B cell (primary cell): ENCODE measurements at places on chromosomes 12 and 14. TPM values are rescaled to one million over a fixed set of nuclear protein-coding genes. Genes with fewer than 3 reads are reported as not detected.
A peak's percentile ranks its signal among the peaks of the same experiment; 100 is the strongest.

CRACR2A gene
- total RNA-seq: 26.1 and 26.8 TPM in 2 replicates

GALNT8 gene
- 1.3 and 1.6 TPM in 2 replicates for total RNA-seq

SETD1B gene
- 60.6 and 61.4 TPM in 2 replicates for total RNA-seq

SLC25A47 gene
- not detected in 2 replicates for total RNA-seq

TMEM253 gene
- not detected in 2 replicates for total RNA-seq

OTUB2 gene
- total RNA-seq: 0.17 and 0.19 TPM in 2 replicates

ANKS1B gene
- not detected in 2 replicates for total RNA-seq

MIPOL1 gene
- total RNA-seq: 0.07 and 0.17 TPM in 2 replicates

RTL1 gene
- total RNA-seq: not detected in 2 replicates

PDZRN4 gene
- not detected in 2 replicates for total RNA-seq

ADAM20 gene
- total RNA-seq: 2.3 and 2.7 TPM in 2 replicates

CLEC4A gene
- 1.6 and 3.2 TPM in 2 replicates for total RNA-seq

PLEKHG7 gene
- 23.2 and 26.7 TPM in 2 replicates for total RNA-seq

OR11H6 gene
- not detected in 2 replicates for total RNA-seq

BTG1 gene
- 733 and 790 TPM in 2 replicates for total RNA-seq

DNA sequence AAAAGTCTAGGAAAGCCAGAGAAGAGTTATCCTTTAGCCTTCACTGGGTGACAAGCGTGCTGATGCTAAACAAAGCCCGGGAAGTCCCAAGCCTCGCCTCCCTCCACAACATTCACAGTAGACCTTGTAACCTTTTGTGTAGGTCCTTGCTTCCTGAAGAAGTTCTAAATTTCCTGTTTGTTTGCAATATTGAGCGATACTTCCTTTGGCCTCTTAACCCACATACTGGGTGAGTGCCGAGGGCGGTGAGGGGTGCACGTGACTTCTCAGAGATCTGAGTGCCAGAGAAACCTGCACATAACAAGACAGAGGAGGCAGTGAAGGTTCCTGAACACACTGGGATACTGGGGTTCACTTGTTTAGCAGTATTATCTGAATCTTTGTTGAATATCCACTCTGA, 134.3 kb downstream of the PLXNC1 start:
- no peaks in the 10 kb centered on the region for H3K27me3 ChIP-seq
- H3K36me3 ChIP-seq: peaks cover 1% of the 10 kb centered on the region
- DNase-seq: no peak
- peak overlapping the region; percentile 1 for H3K27ac ChIP-seq

DNA sequence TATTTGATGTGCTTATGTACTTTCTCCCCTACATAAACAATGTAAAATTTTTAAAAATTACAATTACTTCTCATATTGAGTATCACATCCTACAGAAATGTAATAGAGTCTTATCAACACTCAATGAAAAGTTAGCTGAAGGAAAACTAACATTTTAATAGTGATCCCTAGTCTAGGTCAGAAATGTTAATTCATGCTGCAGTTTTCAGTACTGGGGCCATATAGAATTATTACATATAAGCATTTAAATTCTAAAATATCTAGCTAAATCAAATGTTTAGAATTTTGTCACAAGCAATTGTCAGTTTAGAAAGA, 37.8 kb downstream of the SLC6A15 start:
- no peaks in the 10 kb centered on the region for H3K36me3 ChIP-seq
- H3K4me3 ChIP-seq: no peak overlapping the region
- no peaks in the 10 kb centered on the region for H3K27me3 ChIP-seq
- H3K27ac ChIP-seq: no peak overlapping the region
- H3K4me1 ChIP-seq: no peaks in the 10 kb centered on the region

DNA sequence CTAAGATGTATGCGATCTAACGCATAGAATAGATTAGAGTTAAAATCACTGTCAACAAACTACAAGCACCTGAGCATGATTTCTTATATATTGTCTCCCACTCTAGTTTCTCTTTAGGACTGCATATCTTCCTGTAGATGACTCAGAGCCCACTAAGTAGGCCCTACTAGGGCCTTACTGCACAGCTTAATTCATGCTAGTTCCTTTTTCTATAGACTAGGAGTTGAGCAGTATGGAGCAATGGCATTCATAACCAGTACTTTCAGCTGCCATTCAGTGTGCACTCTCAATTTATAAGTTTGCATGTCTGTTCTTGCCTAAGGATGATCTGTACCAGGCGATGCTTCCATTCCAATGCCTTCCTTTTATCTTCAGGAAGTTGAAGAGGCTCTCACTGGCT, 103.5 kb downstream of the METTL25 start:
- no peaks in the 10 kb centered on the region for H3K4me1 ChIP-seq
- peaks cover 3% of the 10 kb centered on the region for H3K36me3 ChIP-seq
- H3K4me3 ChIP-seq: no peak overlapping the region
- H3K27ac ChIP-seq: no peak overlapping the region

GRCh38 chr14:89750908-89751392, 203.6 kb downstream of the EFCAB11 start:
- no peaks in the 10 kb centered on the region for H3K36me3 ChIP-seq
- no peak for DNase-seq
- H3K27me3 ChIP-seq: no peaks in the 10 kb centered on the region
- H3K27ac ChIP-seq: no peak overlapping the region

- H3K4me3 ChIP-seq: no peak overlapping the region
- no peak overlapping the region for H3K27ac ChIP-seq
- H3K27me3 ChIP-seq: no peaks in the 10 kb centered on the region
- H3K36me3 ChIP-seq: no peaks in the 10 kb centered on the region
- no peak for DNase-seq
- peaks cover 5% of the 10 kb centered on the region for H3K4me1 ChIP-seq
Observed at GRCh38 chr12:24535334-24536069, 413.4 kb downstream of the BCAT1 start.

GRCh38 chr12:123120452-123121166, 30.3 kb downstream of the PITPNM2 start:
- peaks cover 42% of the 10 kb centered on the region for H3K4me1 ChIP-seq
- no peaks in the 10 kb centered on the region for H3K27me3 ChIP-seq
- no peak overlapping the region for H3K4me3 ChIP-seq
- H3K36me3 ChIP-seq: no peaks in the 10 kb centered on the region

GRCh38 chr12:104865080-104865479, 93.0 kb downstream of the SLC41A2 start:
- H3K27ac ChIP-seq: no peak overlapping the region
- H3K4me1 ChIP-seq: no peaks in the 10 kb centered on the region
- H3K27me3 ChIP-seq: no peaks in the 10 kb centered on the region
- no peaks in the 10 kb centered on the region for H3K36me3 ChIP-seq
- H3K4me3 ChIP-seq: no peak overlapping the region
- DNase-seq: no peak

DNA sequence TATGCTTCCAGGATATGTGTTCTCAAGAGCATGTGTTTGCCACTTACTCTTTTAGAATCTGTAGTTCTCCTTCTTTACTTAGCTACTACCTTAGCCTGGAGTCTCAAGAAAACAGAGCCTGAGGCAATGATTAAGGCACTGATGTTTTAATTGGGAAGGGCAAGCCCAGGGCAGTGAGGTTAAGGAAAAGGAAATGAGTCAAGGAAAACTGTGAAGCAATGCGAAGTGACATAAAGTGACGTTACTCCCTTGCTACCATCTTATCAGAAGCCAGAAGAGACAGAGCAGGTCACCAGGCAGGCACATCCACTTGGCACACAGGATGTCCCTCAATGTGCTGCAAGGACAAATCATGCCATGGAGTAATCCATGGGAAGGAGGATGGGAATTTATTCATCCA, 11.3 kb upstream of the EML5 start:
- no peak overlapping the region for H3K4me3 ChIP-seq
- no peaks in the 10 kb centered on the region for H3K27me3 ChIP-seq
- no peak for DNase-seq
- no peaks in the 10 kb centered on the region for H3K4me1 ChIP-seq

DNA sequence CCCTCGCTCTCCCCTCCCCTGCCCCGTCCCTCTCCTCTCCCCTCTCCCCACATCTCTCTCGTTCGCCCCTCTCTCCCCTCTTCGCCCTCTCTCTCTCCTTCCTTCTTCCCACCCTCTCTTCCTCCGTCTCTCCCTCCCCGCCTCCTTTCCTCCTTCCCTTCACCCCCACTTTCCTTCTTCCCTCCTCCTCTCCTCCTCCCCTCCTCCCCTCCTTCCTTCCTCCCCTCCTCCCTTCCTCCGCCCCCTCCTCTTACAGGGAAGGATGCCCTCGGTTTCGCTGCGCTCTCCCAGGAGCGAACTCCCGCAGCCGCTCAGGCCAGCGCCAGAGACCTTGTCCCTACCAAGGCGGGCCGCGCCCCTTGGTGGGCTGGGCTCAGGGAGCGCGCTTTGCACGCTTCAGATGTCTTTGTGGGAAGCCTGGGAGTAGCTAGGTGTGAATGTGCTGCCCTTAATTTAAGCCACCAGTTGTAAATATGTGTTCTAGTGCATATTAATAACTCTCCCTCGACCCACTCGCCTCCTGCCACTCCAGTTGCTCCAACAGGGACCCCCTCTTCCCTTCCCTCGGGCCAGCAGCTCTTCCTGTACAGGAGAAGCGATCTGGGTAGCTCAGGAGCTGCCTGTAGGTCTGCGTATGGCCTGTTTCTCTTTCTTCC, 13.3 kb upstream of the MAP3K9 start:
- peaks cover 23% of the 10 kb centered on the region for H3K4me1 ChIP-seq
- H3K36me3 ChIP-seq: no peaks in the 10 kb centered on the region
- no peaks in the 10 kb centered on the region for H3K27me3 ChIP-seq
- no peak overlapping the region for H3K27ac ChIP-seq

GRCh38 chr12:116524964-116525379, 34.2 kb upstream of the MAP1LC3B2 start:
- no peak overlapping the region for H3K4me3 ChIP-seq
- no peaks in the 10 kb centered on the region for H3K36me3 ChIP-seq
- H3K27ac ChIP-seq: no peak overlapping the region

DNA sequence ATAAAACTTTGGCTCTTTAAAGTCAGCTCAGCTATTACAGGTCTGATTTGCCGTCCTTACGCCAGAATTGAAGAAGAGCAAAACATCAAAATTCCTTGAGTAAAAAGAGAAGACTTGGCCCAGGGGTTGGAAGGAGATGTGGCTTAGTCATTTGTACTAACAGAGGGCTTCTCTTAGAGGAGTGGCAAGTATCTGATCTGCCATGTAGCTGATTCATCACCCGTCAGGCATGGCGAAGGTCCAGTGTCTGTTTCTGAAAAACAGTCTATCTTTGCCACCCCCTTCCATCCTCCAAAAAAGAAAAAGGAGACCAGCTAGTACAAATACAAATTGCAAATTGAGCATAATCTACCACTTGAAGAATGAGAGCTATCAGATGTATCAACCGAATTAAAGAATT, 91.9 kb downstream of the RAD52 start:
- H3K4me1 ChIP-seq: no peaks in the 10 kb centered on the region
- H3K4me3 ChIP-seq: no peak overlapping the region
- no peak overlapping the region for H3K27ac ChIP-seq

DNA sequence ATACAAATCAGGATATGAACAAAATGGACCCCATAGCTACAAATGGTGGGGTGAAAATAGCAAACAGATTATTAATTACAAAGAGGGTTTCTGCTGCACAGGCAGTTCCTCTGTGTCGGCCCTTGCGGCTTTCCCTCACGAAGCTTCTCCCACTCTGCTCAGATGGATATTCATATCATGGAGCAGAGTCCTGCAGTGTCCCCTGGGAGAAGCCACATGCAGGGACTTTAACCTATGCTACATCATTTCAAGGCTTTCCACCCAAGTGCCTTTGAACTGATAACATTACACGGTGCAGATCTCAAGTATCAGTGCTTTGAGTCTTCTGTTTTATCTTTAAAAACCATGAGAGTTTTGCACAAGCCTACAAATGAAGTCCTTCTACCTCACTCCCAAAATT, 229.1 kb downstream of the PPM1H start:
- H3K36me3 ChIP-seq: no peaks in the 10 kb centered on the region
- no peak for DNase-seq
- H3K4me3 ChIP-seq: no peak overlapping the region
- no peak overlapping the region for H3K27ac ChIP-seq
- no peaks in the 10 kb centered on the region for H3K27me3 ChIP-seq
- no peaks in the 10 kb centered on the region for H3K4me1 ChIP-seq

GRCh38 chr14:52080808-52081755, 12.2 kb upstream of the NID2 start:
- no peaks in the 10 kb centered on the region for H3K27me3 ChIP-seq
- H3K36me3 ChIP-seq: no peaks in the 10 kb centered on the region
- no peak overlapping the region for H3K4me3 ChIP-seq
- no peak for DNase-seq

GRCh38 chr14:51859131-51859530, 1.3 kb upstream of the GNG2 start:
- peaks cover 33% of the 10 kb centered on the region for H3K4me1 ChIP-seq
- no peak overlapping the region for H3K4me3 ChIP-seq
- no peak for DNase-seq
- no peak overlapping the region for H3K27ac ChIP-seq
- H3K36me3 ChIP-seq: no peaks in the 10 kb centered on the region

DNA sequence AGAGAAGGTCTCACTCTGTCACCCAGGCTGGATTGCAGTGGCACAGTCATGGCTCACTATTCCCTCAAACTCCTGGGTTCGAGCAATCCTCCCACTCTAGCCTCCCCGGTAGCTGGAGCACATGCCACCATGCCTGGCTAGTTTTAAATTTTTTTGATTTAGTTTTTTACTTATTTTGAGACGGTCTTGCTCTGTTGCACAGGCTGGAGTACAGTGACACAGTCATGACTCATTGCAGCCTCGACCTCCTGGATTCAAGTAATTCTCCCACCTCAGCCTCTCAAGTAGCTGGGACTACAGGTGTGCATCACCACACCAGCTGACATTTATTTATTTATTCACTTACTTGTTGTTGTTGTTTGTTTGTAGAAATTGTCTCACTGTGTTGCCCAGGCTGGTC, 22.2 kb upstream of the DIP2B start:
- no peak overlapping the region for H3K27ac ChIP-seq
- no peaks in the 10 kb centered on the region for H3K36me3 ChIP-seq
- H3K4me3 ChIP-seq: no peak overlapping the region

GRCh38 chr12:81303935-81304334, 226.1 kb downstream of the ACSS3 start:
- no peak overlapping the region for H3K27ac ChIP-seq
- no peak overlapping the region for H3K4me3 ChIP-seq
- no peaks in the 10 kb centered on the region for H3K27me3 ChIP-seq
- H3K36me3 ChIP-seq: no peaks in the 10 kb centered on the region

GRCh38 chr12:15644700-15645099, 144.5 kb downstream of the EPS8 start:
- H3K27me3 ChIP-seq: no peaks in the 10 kb centered on the region
- DNase-seq: no peak
- H3K4me3 ChIP-seq: no peak overlapping the region
- H3K36me3 ChIP-seq: no peaks in the 10 kb centered on the region
- no peaks in the 10 kb centered on the region for H3K4me1 ChIP-seq

DNA sequence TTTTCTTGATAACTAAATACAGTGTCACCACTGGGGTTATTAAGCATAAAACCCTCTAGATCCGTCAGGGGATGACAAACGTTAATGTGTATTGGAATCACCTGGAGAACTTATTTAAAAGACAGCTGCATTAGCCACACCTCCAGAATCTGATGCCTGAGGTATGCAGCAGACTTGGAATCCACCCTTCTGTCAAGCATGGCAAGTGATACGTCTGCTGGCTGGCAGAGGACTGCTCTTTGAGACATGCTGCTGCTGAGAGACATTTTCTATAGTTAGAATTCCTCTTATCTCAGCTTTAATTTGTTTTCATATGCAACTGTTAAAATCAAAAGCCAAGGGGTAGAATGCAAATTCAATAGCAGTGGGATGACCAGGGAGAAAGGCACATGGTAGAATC, 496.3 kb downstream of the NELL2 start:
- H3K36me3 ChIP-seq: no peaks in the 10 kb centered on the region
- DNase-seq: no peak
- H3K4me3 ChIP-seq: no peak overlapping the region
- H3K4me1 ChIP-seq: peaks cover 7% of the 10 kb centered on the region

GRCh38 chr12:47710278-47710677, 4.4 kb upstream of the RPAP3 start:
- peaks cover 43% of the 10 kb centered on the region for H3K4me1 ChIP-seq
- peak overlapping the region; percentile 38 for H3K27ac ChIP-seq
- no peak for DNase-seq
- no peaks in the 10 kb centered on the region for H3K36me3 ChIP-seq
- no peaks in the 10 kb centered on the region for H3K27me3 ChIP-seq
- H3K4me3 ChIP-seq: peak overlapping the region; percentile 1
